ENCODE measurements at places on chromosomes 6 and 20. TPM values are rescaled to one million over a fixed set of nuclear protein-coding genes. Genes with fewer than 3 reads are reported as not detected.

DNA sequence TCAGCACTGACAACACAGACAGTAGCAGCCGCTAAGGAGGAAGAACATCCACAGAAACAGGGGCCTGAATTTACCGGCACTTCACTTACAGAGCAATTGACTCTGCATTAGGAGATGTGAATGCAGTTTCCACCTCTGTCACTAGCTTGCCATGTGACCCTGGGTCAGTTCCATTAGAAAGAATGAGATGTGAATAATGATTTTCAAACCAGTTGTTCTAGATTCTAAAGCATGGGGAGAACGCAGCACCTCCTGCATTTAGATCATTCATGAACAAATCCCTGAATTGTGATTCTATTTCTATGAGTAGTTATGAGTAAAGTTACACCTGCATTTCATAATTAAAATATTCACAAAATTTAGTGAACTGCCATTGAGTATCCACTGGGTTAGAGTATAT is 197.3 kb upstream of the EXOC2 start:
- no peak for DNase-seq

DNA sequence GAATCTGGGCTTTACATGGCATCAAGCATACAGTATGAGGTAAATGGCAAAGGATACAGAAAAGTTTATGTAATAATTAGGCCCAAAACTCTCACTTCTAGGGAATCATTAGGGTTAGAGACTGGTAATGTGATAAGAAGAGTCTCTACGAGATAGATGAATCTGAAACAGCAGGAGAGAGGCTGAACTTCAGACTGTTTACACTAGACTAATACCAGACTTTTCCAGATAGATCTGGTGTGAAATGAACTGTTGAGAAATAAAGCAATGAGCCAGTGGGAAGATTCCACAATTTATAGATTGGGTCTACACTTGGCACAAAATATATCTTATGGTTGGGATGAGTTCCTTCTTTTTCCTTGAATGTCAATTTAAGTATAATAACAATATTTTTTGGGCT is 134.3 kb downstream of the MAN1A1 start:
- DNase-seq, result peak; percentile 30

GRCh38 chr20:58895448-58896180 is 43.1 kb downstream of the GNAS start:
- no peak for DNase-seq

DNA sequence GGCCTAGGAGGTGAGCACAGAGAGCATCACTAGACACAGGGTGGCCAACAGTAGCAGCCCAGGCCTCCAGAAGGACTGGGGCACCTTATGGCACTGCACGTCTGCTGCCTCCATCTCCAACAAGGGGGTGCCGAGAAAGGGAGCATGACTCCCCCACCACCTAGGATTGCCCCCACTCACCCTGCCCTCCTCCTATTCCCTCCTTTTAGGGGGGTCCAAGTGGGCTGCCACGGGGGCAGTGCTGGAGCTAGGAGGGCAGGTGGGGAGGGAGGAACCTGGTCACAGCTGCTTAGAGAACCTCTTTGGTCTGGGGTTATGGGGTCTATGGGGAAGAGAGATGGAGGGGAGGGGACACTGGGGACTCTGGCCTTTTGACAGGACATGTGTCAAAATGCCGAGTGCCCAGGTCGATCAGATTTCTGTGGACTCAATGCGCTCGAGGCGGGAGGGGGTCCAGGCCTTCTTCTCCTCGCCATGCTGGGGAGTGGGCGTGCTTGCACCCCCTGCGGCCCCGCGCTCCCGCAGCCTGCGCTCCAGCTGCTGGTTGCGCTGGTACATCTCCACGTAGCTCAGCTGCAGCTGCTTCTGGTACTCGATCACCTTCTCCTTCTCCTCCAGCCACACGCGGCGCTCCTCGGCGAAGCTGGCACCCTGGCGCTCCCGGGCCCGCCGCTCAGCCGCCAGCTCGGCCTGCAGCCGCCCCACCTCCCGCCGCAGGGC is 4.5 kb upstream of the FASTKD5 start:
- no peak for DNase-seq

GRCh38 chr6:110400208-110400607 is 15.2 kb downstream of the DDO start:
- no peak for DNase-seq

- no peak for DNase-seq
Observed at GRCh38 chr6:97205966-97206365, 77.0 kb downstream of the MMS22L start.

Gene CHMP4B
- 94.8 TPM for polyA plus RNA-seq

Gene SAMD5
- 1.0 TPM for polyA plus RNA-seq

Gene OVOL2
- not detected for polyA plus RNA-seq

Measured in IMR-90 (cell line).